ENCODE measurements at places on chromosomes 11 and 22. TPM values are rescaled to one million over a fixed set of nuclear protein-coding genes. Genes with fewer than 3 reads are reported as not detected.

Gene PHOX2A
- not detected for total RNA-seq

Gene RNF214
- total RNA-seq: 32.1 TPM

Gene RGL4
- not detected for total RNA-seq

Gene GLB1L2
- 11.1 TPM for total RNA-seq

Gene AMBRA1
- 56.0 TPM for total RNA-seq

Gene OLFML1
- 13.6 TPM for total RNA-seq

Gene BTG4
- not detected for total RNA-seq

Gene MPZL2
- total RNA-seq: 226 TPM

Gene JHY
- total RNA-seq: 11.1 TPM

Gene NXPE1
- not detected for total RNA-seq
